ENCODE measurements at places on chromosomes 5 and 9. TPM values are rescaled to one million over a fixed set of nuclear protein-coding genes. Genes with fewer than 3 reads are reported as not detected.
A peak's percentile ranks its signal among the peaks of the same experiment; 100 is the strongest.

DNA sequence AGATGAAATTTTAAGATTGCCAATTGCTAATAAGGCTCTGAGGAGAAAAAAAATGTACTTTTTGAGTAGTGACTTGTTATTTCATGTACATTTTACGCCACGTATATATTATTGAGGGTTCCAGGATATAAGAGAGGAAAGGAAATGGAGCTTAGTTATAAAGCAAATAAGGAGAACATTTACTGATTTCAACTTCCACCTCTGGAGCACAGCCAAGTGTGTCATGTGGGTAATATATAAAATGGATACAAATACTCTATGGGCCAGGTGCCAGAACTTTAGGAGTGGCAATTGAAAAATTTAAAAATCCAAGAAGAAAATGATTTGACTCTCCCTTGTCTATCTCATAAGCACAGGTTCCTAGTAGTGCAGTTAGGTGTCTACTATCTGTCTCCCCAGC lies 45.0 kb upstream of the VLDLR start:
- H3K36me3 ChIP-seq, result no peaks in the 10 kb centered on the region
- no peak overlapping the region for H3K4me3 ChIP-seq
- H3K4me1 ChIP-seq, result peaks cover 10% of the 10 kb centered on the region
- H3K27me3 ChIP-seq, result no peaks in the 10 kb centered on the region
- H3K27ac ChIP-seq, result no peak overlapping the region

The BARHL1 gene
- not detected for polyA plus RNA-seq

DNA sequence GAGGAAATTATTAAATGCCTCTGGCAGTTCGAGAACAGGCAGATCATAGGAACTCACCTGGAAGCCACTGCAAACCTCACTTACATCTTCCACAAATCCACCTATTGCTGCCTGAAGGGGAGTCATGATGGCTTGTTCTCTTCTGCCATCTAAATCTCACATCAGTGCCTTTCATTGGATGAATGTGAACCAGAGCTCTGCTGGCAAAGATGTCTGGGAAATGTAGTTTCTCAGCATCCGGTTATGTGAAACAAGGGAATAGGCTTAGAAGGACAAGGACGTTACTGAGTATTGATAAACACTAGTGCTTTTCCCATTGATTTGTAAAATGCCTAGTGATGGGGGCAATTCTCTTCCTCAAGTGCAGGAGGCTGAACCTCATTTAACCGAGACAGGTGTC lies 483.3 kb downstream of the ARHGEF28 start:
- H3K4me1 ChIP-seq, result peaks cover 6% of the 10 kb centered on the region
- H3K27me3 ChIP-seq, result no peaks in the 10 kb centered on the region
- H3K36me3 ChIP-seq, result no peaks in the 10 kb centered on the region
- no peak overlapping the region for H3K27ac ChIP-seq
- no peak for DNase-seq
- no peak overlapping the region for H3K4me3 ChIP-seq

DNA sequence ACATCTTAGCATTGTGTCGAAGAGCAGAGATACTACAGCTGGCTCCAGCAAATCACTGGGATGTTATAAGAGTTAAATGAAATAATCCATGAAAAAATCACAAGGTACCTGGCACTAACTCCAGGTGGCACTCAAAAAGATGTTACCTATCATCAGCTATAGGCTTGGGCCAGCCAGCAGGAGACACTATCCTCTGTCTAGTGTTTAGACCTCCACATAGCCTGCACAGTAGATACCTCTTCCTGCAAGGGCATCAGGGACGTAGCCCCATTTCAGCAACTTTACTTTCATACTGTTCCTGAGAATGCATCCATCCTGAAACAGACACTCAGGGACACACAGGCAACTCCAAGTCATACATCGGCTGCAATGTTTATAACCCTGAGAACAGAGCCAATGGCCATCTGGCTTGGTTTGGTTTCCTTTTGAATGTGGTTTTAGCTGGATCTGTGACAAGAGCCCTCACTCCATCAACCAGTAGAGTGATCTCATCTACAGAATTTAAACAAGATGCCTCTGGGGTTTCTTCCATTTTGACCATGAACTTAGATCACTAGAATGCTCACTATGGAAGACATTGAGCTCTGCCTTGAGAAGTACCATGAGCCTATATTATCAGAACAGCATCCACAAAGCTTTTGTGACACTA lies 69.9 kb downstream of the TLE1 start:
- H3K27ac ChIP-seq, result no peak overlapping the region
- DNase-seq, result no peak
- H3K4me1 ChIP-seq, result no peaks in the 10 kb centered on the region
- H3K27me3 ChIP-seq, result no peaks in the 10 kb centered on the region

DNA sequence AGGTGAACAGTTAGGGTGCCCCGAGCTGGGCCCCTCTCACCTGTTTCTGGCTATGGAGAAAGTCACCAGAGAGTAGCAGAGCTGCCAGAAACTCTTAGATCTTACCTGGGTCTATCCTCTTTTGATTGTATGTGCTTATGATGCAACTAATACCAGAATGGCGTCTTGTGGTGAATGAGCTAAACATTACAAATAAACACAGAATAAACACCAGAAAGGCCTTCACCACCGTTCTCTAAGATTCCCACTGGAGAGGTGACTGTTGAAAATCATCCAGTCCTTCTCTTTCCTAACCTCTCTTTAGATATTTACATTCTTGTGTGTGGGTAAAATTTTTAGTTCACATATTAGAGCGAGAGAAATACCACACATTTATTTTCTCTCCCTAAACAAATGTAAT lies 241.7 kb upstream of the GAS1 start:
- no peaks in the 10 kb centered on the region for H3K36me3 ChIP-seq
- H3K27ac ChIP-seq, result no peak overlapping the region
- no peak overlapping the region for H3K4me3 ChIP-seq
- DNase-seq, result no peak

The MELK gene
- 0.42 TPM for polyA plus RNA-seq

GRCh38 chr9:72581694-72582093 lies 60.3 kb downstream of the TMC1 start:
- no peaks in the 10 kb centered on the region for H3K27me3 ChIP-seq
- no peak overlapping the region for H3K27ac ChIP-seq
- DNase-seq, result no peak
- H3K4me3 ChIP-seq, result no peak overlapping the region

The CFAP157 gene
- polyA plus RNA-seq, result 0.53 TPM

GRCh38 chr9:130518233-130518632 lies 61.1 kb upstream of the FUBP3 start:
- no peaks in the 10 kb centered on the region for H3K4me1 ChIP-seq
- H3K4me3 ChIP-seq, result no peak overlapping the region

DNA sequence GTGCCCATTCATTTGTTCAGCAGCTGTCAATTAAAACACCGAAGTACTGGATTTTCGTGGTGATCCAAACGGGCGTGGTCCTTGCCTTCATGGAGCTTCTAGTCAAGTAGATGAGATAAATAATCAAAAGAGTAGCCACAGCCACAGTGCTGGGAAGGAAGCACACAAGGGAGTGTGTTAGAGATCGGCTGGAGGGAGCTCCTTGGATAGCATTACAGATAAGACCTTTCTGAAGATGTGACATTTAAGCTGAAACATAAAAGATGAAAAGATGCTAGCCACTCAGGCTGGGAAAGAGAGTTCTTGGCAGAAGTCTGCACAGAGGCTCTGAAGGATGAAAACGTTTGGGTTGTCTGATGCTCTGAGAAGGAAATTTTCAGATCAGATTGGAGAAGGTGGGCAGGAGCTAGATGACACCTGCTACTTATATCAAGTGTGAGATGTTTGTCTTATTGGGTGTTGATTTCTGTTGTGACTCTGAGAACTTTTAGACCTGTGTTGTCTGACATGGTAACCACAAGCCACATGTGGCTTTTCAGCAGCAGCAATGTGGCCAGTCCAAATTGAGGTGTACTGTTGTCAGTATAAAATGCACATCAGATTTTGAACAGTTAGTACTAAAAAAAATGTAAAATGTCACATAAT lies 123.9 kb downstream of the TLE4 start:
- no peak for DNase-seq
- H3K4me1 ChIP-seq, result peaks cover 9% of the 10 kb centered on the region
- no peaks in the 10 kb centered on the region for H3K36me3 ChIP-seq
- H3K27ac ChIP-seq, result no peak overlapping the region
- H3K4me3 ChIP-seq, result no peak overlapping the region
- H3K27me3 ChIP-seq, result no peaks in the 10 kb centered on the region

GRCh38 chr9:15390201-15390600 lies 32.5 kb upstream of the SNAPC3 start:
- H3K27ac ChIP-seq, result no peak overlapping the region
- no peaks in the 10 kb centered on the region for H3K27me3 ChIP-seq
- no peak overlapping the region for H3K4me3 ChIP-seq
- no peak for DNase-seq
- H3K36me3 ChIP-seq, result no peaks in the 10 kb centered on the region
- H3K4me1 ChIP-seq, result no peaks in the 10 kb centered on the region

The PLAA gene
- 27.2 TPM for polyA plus RNA-seq

DNA sequence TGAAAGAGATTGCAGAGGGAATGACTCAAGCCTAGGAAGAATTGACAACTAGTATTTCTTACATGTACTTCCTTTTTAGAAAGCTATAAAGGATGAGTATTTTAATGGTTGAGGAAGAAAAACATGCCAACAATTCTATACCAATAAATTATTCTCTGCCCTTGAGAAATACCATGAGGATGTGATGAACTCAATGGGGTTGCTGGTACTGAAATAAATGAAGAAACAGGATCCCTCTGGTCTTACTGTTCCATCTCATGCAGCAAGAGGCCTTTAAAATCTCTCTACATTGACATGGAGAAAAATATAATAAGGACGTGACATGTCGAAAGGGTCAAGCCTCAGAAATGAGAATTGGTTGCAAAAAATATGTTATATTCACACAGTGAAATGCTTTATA lies 477.3 kb downstream of the GABRG2 start:
- no peaks in the 10 kb centered on the region for H3K36me3 ChIP-seq
- H3K4me3 ChIP-seq, result no peak overlapping the region
- H3K27ac ChIP-seq, result no peak overlapping the region
- H3K27me3 ChIP-seq, result no peaks in the 10 kb centered on the region

The FRRS1L gene
- 17.5 TPM for polyA plus RNA-seq

GRCh38 chr9:100167176-100167575 lies 68.1 kb downstream of the INVS start:
- DNase-seq, result no peak
- H3K4me1 ChIP-seq, result no peaks in the 10 kb centered on the region
- no peak overlapping the region for H3K27ac ChIP-seq
- H3K4me3 ChIP-seq, result no peak overlapping the region
- no peaks in the 10 kb centered on the region for H3K27me3 ChIP-seq
- no peaks in the 10 kb centered on the region for H3K36me3 ChIP-seq

The GARIN3 gene
- polyA plus RNA-seq, result not detected

DNA sequence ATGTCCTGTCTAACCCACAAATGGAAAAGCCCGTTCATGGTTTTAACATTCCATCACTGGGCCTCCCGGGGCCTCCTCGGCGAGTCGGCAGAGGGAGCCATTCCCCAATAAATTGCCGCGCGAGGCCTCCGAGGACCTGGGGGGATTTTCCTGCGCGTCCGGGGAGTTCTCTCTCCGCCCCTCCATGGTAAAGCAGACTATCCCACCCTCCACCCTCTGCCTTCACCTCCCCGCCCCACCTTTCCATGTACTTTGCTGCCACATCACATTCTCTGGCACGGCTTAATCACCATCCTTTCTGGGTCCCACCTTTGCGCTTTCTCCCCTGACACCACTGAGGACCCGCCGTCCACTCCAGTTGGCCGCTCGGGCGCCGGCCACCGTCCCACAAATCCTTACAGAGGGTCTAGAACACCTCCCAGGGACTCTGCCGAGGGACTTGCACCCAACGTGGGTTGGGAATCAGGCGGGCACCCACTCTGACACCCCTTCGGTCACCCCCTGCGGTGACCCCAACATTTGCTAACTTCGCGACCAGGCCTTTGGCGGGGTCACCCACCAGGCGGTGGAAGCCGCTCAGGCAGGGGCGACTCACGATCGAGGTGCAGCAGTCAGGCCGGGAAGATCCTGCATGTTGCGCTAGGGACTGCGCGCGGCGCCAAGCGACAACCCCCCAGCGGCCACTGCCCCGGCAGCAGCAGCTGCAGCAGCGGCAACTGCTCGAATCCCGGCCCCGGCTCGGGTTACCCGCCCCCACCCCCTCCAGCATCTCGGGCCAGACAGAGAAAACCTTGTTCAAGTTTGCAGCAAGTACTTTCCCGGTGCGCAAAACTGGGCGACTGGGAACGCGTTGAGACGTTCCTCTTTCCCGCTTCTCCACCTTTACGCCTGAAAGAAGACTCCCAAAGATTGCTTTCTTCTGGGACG lies at the start of gene MEGF10:
Gene MEGF10, plus strand, starts transcription at position 778 of the 927 bp plus-strand sequence. CDS start 40,513 bp downstream, outside the sequence.
- H3K36me3 ChIP-seq, result no peaks in the 10 kb centered on the region
- no peak within 1 kb of the TSS for H3K27ac ChIP-seq
- peak within 1 kb of the TSS; percentile 37 for H3K4me3 ChIP-seq
- H3K27me3 ChIP-seq, result peaks cover 3% of the 10 kb centered on the region
- DNase-seq, result peak; percentile 39

All from ovary (tissue), 10 donors.